HCT116 (cell line): ENCODE measurements at places on chromosomes 5 and 9. TPM values are rescaled to one million over a fixed set of nuclear protein-coding genes. Genes with fewer than 3 reads are reported as not detected.

DNA sequence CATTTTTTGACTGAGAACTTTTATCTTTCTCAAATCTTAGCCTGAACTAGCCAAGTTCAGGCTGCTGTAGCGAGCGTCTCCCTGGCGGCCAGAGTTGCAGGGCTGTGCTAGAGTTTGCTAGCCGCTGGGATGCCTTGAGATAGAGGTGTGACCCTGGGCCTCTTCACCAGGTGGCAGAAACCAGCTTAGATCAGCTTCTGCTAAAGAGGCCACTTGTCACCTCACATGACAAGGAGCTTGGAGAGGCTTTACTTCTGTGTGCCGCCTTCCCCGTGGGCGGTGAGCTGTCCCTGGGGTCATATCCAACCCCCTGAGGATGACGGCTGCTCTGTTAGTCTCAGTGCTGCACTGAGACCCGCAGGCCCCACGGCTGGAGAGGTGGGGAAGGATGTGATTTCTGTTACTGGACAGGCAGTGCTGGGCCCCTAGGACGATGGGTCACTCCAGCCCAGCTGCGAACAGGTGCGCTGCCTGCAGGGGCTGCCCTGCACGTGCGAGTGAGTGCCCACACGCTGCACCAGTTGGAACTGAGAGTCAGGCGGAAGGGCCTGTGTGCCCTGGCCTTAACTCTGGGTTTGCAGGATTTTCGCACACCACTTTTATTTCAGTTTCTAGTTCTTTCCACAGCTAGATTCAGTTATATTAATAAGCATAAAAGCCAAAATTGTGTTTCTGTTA is 63.8 kb downstream of the EHMT1 start:
- no peak overlapping the region for H3K27ac ChIP-seq
- no peak for DNase-seq
- H3K36me3 ChIP-seq: peaks cover 4% of the 10 kb centered on the region; the same call in 1 of the 2 replicates
- no peaks in the 10 kb centered on the region for H3K27me3 ChIP-seq

- no peak for DNase-seq
- H3K4me1 ChIP-seq: peaks cover 7% of the 10 kb centered on the region
- no peak overlapping the region for H3K4me3 ChIP-seq
Measured at GRCh38 chr9:137281345-137282116, 4.0 kb downstream of the TOR4A start.

DNA sequence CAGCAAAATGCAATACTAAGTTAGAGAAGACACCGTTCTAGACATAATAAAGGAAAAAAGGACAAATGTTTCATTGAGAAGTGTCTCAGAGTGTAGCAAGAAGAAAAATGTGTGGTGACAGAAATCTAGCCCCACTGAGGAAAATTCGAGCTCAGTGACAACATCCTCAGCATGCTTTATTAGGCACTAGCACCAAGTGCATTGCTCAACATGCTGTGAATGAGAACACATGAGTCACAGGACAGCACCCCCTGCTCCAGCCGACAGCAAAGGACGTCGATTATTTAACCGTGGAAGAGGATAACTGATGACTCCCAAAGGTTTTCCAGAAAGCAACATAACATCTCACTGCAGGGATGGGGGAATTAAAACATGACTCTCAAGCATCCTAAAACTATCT is 182.7 kb downstream of the GNAQ start:
- H3K4me3 ChIP-seq: no peak overlapping the region
- no peak for DNase-seq
- H3K27me3 ChIP-seq: no peaks in the 10 kb centered on the region
- H3K4me1 ChIP-seq: peaks cover 8% of the 10 kb centered on the region; the same call in 1 of the 2 replicates

- H3K4me1 ChIP-seq: no peaks in the 10 kb centered on the region
- no peak overlapping the region for H3K27ac ChIP-seq
- no peak for DNase-seq
- no peaks in the 10 kb centered on the region for H3K36me3 ChIP-seq
- H3K4me3 ChIP-seq: no peak overlapping the region
- no peaks in the 10 kb centered on the region for H3K27me3 ChIP-seq
Measured at GRCh38 chr5:17415321-17415758, 82.7 kb upstream of the TAF11L2 start.

GRCh38 chr9:136784249-136784996 is 6.7 kb upstream of the TMEM141 start:
- no peaks in the 10 kb centered on the region for H3K27me3 ChIP-seq
- peaks cover 18% of the 10 kb centered on the region for H3K4me1 ChIP-seq
- no peaks in the 10 kb centered on the region for H3K36me3 ChIP-seq
- DNase-seq: peak; percentile 52

- H3K36me3 ChIP-seq: no peaks in the 10 kb centered on the region
- peak overlapping the region; percentile 94 for H3K4me3 ChIP-seq
- H3K27ac ChIP-seq: peak overlapping the region; percentile 90
- H3K27me3 ChIP-seq: peaks cover 20% of the 10 kb centered on the region
Measured at GRCh38 chr9:105244734-105245028, 230 bp downstream of the SLC44A1 start.

DNA sequence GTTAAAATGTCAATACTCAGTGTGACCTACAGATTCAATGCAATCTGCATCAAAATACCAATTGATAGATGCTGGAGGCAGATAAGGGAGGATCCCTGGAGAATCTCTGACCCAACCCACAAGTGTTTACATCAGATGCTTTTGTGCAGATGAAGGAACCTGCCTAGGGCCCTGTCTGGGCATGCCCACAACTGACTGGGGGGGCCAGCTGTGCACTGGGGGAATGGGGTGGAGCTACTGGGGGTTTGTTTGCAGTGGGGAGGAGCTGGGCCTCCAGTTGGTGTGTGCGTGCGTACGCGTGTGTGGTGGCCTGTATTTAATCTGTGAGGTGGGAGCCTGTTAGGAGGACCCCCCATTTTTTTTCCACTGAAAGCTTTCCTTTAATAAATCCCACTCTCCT is 244.9 kb downstream of the TRIM36 start:
- H3K36me3 ChIP-seq: no peaks in the 10 kb centered on the region
- DNase-seq: no peak
- no peak overlapping the region for H3K4me3 ChIP-seq
- H3K27me3 ChIP-seq: no peaks in the 10 kb centered on the region

DNA sequence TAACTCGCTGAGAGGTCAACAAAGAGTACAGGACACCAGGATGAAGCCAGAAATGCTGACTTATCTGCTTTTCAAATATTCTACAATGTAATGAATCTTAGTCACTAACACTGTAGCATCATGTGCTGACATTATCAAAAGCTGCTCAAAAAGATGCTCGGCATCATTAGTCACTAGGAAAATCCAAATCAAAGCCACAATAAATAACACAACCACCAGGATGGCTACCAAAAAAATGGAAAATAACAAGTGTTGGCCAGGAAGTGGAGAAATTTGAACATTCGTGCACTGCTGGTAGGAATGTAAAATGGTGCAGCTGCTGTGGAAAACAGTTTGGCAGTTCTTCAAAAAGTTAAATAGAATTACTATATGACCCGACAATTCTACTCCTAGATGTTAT is 269.1 kb downstream of the GLIS3 start:
- no peaks in the 10 kb centered on the region for H3K4me1 ChIP-seq
- no peaks in the 10 kb centered on the region for H3K27me3 ChIP-seq
- no peaks in the 10 kb centered on the region for H3K36me3 ChIP-seq
- H3K27ac ChIP-seq: no peak overlapping the region

- no peak for DNase-seq
- H3K27me3 ChIP-seq: no peaks in the 10 kb centered on the region
- no peaks in the 10 kb centered on the region for H3K36me3 ChIP-seq
- no peak overlapping the region for H3K4me3 ChIP-seq
- H3K4me1 ChIP-seq: peaks cover 7% of the 10 kb centered on the region
Measured at GRCh38 chr9:94061864-94062263, 22.4 kb upstream of the PTPDC1 start.

DNA sequence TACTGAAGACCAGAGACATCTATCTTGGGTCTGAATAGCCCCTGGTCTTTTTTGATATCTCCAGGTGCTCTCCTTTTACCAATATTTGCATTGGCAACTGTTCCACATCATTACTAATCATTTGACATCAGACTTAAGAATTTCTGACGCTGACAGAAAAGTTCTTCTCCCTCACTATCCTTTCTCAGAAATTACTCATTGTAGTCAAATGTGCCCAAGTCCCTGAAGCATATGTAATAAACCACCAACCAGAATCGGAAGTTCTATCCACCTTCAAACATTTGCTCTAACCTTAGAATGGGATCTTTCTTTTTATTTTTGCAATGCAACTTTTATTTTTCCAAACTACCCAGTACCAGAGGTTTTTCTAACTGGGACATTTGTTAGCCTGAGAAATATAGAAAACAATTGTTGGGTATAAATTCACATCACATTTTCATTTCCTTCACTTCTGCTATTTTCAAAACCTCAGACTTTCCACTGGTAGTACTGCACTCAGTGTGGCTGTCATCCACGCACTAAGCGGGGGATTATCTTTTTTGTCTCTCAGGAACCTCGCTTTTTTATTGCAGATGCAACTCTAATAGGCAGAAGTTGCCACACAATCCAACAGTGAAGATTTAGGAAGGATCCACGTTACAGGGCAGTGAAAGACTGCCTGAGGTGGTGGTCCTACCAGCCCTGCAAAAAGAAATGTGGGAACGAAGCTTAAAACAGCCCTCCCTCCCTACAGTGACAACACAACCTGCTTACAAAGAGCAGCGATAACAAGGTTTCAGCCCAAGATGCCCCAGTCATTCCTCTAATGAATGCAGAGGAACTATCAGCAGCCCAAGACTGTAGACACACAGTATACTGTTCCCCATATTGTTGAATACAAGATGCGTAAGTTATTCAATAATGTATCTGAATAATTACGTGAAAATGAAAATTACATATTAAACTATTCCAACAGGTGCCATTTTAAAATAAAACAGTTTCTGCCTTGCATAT is 201.2 kb downstream of the EBF1 start:
- H3K4me3 ChIP-seq: no peak overlapping the region
- H3K27ac ChIP-seq: no peak overlapping the region
- no peak for DNase-seq
- no peaks in the 10 kb centered on the region for H3K4me1 ChIP-seq
- no peaks in the 10 kb centered on the region for H3K36me3 ChIP-seq

PCDHGA9 gene
- total RNA-seq: 0.34 TPM

GARNL3 gene
- 8.8 TPM for total RNA-seq

CDKN2B-AS1 gene
- 1.7 TPM for total RNA-seq

PCDHB14 gene
- 0.27 TPM for total RNA-seq

STPG3 gene
- total RNA-seq: not detected

CCDC152 gene
- not detected for total RNA-seq

BTNL8 gene
- total RNA-seq: not detected

BRINP1 gene
- total RNA-seq: not detected
